ENCODE measurements at places on chromosomes 13 and 19.

- DNase-seq, result no peak
Measured at GRCh38 chr13:110559986-110560385, 1.5 kb downstream of the RAB20 start.

DNA sequence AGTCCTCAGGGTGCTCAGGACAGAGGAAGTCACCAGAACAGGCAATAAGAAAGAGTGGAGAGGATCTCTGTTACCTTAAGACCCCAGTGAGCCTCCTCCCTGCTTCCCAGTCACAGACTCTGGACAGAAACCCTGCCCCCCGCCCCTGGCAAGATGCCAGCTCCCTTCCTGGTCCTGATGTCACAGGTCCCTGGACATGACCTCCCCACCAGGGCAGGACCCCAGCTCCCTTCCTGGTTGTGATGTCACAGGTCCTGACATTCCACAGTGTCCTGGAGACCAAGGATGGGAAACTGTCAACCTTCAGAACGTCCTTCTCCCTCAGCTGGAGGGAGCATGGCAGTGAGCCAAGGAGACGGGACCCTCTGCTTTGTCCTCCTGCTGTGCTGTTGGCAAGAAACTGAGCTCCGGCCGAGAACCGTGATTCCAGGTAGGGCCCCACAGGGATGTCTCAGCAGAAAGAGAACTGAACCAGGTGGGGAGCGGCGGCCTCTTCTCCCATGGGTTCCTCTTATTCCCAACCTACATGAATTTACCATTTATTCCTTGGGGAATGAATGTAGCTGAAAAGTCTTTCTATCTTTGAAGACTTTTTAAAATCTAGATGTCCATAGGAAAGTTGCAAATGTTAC lies at the start of gene SPACA7:
Gene SPACA7 (plus strand): TSS at position 306 of the 632 bp plus-strand sequence. CDS start 31 bp downstream, at position 337.
- DNase-seq, result no peak

GRCh38 chr19:34974646-34975045 lies 10.6 kb upstream of the ZNF792 start:
- no peak for DNase-seq

DNA sequence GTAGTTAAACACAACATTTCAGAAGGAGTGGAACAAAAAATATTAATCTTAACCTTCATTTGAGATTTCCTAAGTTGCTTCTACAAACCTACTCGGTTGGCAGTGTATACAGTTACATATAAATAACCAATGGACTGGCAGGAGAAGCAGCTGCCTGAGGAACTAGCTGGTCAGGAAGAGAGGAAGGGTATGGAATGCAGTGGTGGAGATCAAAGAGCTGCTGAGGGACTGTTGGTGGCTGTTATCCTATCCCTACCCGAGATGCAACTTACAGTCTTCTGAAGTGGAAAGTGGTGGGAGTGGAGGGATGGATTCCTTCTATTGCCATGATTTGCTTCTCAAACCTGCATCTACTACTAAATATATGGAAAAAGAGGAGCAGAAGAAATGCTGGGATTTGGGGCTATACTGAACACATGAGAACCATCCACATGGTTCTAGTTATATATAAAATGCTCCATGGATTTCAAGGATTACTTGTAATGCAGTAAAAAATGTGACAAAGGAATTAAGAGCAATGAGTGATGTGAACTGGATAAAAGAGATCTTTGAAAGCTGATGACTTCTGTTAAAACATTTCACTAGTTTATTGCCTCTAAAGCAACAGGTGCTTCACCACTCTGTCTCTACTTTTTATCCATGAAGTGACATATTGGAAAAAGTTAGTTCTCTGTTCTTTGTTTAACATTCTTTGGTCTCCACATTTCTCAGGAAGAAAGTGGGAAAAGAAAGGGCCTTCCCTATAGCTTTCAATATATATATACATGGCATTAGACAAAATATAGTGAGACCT lies 29.9 kb downstream of the MICU2 start:
- no peak for DNase-seq

DNA sequence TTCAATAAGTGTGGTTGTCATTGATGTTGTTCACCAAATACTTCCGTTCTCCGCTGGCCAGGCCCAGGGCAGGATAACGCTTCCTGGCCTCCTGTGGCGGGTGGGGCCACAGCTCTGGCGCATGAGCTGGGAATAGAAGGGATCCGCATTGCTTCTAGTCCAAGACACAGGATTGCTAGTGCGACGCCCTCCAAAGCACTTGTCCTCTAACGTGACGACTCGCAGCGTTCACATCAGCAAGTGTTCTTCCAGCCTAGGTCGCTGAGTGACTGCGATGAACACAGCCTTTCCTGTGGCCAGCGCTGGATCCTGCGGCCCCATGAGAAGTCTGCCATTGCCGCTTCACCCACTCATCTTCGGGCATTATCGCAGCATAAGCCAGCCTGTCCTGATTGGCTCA lies 39.4 kb downstream of the VSTM2B start:
- no peak for DNase-seq

- DNase-seq, result no peak
Measured at GRCh38 chr13:30107521-30108136, 199.7 kb downstream of the KATNAL1 start.

GRCh38 chr13:75770592-75771011 lies 134.5 kb downstream of the LMO7 start:
- DNase-seq, result no peak

DNA sequence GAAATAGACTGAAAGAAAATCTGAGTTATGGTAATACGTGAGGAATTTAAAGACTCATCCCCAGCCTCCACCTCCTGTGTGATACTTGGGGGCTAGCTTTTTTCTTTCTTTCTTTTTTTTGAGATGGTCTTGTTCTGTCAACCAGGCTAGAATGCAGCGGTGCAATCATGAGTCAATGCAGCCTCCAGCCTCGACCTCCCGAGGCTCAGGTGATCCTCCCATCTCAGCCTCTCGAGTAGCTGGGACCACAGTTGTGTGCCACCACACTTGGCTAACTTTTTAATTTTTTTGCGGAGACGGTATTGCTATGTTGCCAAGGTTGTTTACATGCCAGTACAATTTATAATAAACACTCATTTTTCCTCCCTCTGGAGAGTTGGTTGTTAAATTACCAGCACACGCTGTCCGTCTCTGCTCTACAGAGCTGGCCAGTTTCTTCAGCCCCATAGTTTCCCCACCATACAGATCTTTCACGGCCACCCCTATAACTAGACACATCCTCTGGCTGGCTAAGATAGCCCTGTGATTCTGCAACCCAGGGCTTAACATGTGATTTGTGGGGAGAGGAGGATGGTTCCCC lies 4.8 kb downstream of the TNFSF9 start:
- DNase-seq, result no peak

DNA sequence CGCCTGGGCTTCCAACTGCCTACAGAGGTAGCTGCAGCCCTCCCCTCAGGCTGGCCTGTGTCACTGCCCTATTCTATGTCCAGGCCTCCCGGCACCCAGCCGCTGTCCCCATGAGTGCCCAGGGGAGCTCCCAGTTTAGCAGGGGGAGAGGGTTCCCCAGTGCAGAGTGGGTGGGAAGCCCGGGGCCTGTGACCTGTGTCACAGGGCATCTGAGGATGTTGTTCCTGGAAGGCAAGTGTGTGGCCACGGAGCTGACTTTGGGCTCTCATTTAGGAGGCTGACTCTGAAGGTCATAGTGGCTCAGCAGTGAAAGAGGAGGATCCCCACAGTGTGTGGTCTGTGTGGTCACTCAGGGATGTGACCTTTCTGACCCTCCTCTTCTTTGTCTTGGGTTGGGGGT lies 25.1 kb downstream of the PPP1R37 start:
- no peak for DNase-seq

DNA sequence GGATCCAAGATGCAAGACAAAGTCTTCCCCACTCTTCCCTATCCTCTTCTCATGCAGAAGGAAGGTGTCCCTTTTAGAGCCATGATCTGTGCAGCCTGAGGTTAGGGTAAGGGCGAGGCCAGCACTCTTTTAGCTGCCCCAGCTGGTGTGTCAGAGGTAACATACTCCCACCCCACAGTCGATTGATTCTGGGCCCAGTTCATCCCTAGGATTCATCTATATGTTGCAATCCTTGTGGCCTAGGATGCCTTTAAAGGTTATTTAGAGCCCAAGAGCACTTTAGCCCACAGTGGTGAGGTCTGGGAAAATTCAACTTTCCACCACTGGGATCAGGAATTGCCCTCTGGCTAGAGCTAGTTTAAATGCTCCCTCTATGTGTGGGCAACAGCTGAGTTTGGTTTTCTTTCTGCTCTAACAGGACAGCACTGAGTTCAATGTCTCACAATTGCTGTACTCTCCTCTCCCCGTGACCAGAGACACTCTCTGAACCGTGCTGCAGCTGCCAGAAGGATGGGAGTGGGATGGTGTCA lies 201.3 kb upstream of the SERP2 start:
- DNase-seq, result no peak

- no peak for DNase-seq
Measured at GRCh38 chr13:95245071-95245470, 56.2 kb downstream of the ABCC4 start.

DNA sequence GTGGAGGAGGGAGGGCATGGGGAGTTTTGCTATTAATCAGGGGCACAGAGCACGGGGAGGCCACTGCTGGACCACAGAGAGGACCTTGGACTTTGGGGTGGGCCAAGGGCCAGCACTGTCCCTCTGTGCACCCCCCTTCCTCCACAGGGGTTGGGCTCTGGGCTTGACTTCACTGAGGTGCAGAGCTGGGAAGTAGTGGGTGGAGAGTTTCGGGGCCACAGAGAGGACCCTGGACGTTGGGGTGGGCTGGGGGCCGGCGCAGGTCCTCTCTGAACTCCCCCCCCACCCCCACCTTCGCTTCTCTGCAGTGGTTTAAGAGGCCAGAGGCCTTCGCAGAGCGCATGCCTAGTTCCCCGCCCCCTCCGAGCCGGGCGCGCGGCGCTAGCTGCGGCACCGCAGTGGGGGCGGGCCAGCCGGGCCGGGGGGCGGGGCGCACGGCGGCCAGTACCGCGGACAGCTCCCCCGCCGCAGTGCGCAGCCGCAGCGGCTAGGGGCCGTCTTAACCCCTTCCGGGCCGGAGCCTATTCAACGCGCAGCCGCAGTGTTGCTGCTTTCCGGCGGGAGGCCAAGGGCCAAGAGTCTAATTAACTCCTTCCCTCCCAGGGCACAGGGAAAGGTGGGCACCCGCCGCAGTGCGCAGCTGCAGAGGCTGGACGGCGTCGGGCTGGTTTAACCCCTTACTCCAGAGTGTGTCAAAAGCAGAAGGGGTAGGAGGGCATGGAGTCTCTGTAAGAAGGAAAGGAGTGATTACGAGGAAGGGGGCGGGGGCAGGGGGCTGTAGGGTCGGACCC lies 3.7 kb downstream of the KCNC3 start:
- DNase-seq, result peak; percentile 74

- no peak for DNase-seq
Measured at GRCh38 chr13:24290280-24290932, 19.0 kb upstream of the C1QTNF9 start.

GRCh38 chr19:54485851-54486250 lies 12.8 kb upstream of the CDC42EP5 start:
- no peak for DNase-seq

- DNase-seq, result no peak
Measured at GRCh38 chr13:51845574-51846318, 769 bp upstream of the TMEM272 start.

GRCh38 chr19:46495786-46496099 lies at the start of gene PNMA8B:
PNMA8B (minus strand) TSS chr19:46495867; CDS start chr19:46495465, 402 bp downstream.
- no peak for DNase-seq

DNA sequence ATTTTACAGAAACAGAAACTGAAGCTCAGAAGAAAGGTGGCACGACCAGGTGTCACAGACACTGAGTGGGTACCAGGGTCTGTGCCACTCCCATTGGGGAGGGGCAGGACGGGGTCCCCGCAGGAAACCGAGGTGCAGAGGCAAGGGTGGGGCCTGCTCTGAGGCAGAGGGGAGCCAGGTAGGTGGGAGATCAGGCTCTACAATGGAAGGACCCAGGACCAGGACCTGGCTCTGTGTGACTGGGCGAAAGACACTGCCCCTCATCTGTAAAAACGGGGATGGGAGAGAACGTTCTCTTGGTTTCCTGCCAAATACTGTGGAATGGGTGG lies 2.8 kb downstream of the PTGIR start:
- DNase-seq, result no peak

GRCh38 chr19:12293777-12294248 lies 870 bp downstream of the ZNF44 start:
- DNase-seq, result peak; percentile 23

DNA sequence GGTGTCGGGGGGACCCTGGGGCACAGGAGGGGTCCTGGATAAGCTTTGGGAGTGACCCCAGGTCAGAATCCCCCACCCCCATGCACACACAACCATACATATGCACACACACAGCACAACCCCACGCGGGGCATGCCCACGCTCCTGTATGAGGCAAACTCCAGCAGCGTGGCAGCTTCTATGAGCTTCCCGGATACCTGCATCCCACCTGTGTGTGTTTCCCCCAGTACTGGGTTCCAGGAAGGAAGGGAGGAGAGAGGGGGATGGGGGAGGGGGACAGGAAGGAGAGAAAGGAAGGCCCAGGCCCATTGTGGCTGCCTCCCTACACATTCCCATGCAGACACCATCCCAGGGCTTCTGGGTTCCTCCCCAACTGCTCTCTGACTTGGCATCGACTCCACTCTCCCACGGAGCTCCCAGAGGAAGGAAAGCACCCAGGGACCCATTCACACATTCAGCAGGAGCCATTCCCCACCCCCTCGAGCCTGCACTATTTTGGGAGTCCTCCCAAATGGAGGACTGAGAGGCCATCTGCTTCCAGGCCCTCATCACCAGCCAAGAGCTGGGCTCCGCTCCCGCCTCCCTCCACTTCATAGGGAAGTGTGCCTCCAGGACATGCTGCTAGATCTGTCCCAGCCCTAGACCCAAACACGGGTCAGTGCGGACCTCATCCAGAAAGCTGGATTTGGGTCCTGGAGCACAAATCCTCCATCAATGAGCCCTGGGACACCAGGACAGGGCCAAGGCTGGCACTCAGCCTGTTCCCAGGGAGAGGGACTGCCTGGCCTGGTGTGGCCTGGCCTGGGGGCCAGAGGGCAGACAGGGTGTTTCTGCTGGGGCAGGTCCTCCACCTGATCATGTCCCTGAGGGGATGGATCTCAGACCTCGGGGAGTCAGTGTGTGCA lies 13.2 kb downstream of the PRR36 start:
- DNase-seq, result no peak

DNA sequence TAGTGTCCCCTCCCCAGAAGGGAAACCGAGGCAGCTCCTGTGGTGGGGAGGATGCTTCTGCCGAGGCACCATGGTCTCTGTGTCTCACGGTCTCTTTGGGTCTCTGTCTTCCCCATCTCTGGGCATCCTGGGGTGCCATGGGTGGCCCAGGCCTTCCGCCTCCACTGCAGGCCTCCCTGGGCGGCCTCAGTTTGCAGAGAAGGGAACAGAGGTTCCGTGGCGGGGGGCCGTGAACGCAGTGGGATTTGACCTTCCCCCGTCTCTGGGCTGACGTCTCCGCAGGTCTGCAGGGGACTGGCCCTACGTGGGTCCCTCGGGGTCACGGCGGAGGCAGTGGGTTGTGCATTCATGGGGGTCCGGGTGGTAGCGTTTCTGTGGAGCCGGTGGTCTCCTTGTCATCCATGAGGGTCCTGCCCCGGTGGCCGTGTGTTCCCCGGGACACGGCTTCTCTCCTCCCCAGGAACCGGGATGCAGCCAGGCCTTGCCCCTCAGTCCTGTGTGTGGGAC lies 4.6 kb downstream of the EFNA2 start:
- no peak for DNase-seq
